ENCODE measurements at places on chromosomes 13 and 19.

DNA sequence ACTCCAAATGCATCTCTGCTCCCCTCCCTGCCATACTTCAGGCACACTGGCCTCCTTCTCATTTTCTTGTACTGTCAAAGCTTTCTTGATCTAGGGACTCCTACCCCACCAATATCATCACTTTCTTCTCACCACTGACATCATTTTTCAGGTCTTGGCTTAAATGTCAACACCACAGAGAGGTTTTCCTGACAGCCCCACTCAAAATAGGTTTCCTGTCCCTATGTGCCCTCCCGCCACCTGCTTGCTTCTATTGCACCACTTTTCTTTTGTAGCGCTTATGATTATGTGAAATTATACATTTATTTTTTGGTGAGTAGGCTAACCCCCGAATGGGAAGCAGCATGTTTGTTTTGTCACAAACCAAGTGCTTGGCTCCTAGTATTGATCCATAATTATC is 164.6 kb downstream of the NDFIP2 start:
- DNase-seq = no peak

DNA sequence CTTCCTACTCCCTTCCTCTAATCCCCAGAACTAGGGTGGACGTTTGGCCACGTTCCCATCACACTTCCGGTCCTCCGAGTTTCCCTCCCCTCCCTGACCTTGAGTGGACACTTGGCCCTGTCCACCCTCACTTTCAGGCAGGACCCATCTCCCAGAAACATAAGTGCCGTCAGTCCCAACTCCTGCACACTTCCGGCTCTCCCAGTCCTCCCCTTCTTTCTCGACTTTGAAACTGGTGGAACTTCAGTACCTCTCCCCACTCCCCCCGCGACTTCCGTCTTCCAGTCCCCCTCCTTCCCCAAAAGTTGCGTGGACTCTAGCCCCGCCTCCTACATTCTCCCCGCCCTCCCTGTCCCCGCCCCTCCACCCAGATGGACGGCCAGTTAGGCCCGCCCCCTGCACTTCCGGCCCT is 278 bp upstream of the ZNF274 start:
- DNase-seq = no peak

GRCh38 chr13:29993716-29994488 is 143.5 kb upstream of the UBL3 start:
- DNase-seq = no peak

- no peak for DNase-seq
These were observed 136.4 kb downstream of the URI1 start for GRCh38 chr19:30078381-30078910.
